CD4-positive, alpha-beta T cell treated with Interleukin-1 beta for 1 hour (primary cell): ENCODE measurements at places on chromosomes 6 and 20.

GRCh38 chr6:121940728-121941127 is 458.7 kb upstream of the HSF2 start:
- DNase-seq, result no peak

GRCh38 chr6:27541212-27541932 is 68.5 kb upstream of the ZNF184 start:
- no peak for DNase-seq

- DNase-seq, result no peak
These were observed 870 bp downstream of the PAK5 start for GRCh38 chr20:9838035-9838377.

GRCh38 chr20:41175201-41175651 is 37.9 kb downstream of the PLCG1 start:
- no peak for DNase-seq

DNA sequence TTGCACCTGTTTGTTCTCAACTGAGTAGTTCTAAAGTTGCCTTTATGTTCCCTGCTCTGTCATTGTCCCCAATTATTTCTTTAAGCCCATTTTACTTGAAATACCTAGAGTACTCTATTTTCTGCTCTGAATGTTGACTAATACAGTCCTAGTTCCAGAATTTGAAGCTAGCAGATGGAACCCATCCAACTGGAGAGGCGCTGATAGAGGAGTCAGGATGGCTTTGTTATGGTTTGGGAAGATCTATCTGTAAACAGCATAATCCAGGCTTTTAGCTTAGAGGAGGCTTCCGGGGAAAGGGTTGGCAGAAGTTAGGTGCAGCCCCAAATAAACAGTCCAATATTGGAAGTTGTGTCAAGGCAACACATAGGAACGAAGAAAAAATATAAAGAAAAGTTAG is 927.7 kb downstream of the TFAP2A start:
- DNase-seq, result no peak

DNA sequence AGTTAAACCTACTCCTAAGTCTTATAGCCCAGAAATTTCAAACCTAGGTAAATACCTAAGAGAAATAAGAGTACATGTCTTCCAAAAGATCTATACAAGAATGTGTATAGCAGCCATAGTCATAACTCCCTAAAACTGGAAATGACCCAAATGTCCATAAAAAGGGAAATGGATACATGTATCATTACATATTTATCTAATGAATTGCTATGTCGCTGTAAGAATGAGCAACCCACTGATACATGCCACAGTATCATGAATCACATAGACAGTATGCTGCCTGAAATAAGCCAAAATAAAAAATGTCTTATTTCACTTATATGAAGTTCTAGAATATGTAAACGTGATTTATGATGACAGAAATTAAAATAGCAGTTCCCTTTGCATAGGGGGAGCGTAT is 679.5 kb downstream of the MAFB start:
- no peak for DNase-seq

GRCh38 chr6:17485946-17486345 is 92.6 kb downstream of the CAP2 start:
- no peak for DNase-seq

- DNase-seq, result no peak
These were observed 9.4 kb upstream of the DSTN start for GRCh38 chr20:17560344-17561074.

DNA sequence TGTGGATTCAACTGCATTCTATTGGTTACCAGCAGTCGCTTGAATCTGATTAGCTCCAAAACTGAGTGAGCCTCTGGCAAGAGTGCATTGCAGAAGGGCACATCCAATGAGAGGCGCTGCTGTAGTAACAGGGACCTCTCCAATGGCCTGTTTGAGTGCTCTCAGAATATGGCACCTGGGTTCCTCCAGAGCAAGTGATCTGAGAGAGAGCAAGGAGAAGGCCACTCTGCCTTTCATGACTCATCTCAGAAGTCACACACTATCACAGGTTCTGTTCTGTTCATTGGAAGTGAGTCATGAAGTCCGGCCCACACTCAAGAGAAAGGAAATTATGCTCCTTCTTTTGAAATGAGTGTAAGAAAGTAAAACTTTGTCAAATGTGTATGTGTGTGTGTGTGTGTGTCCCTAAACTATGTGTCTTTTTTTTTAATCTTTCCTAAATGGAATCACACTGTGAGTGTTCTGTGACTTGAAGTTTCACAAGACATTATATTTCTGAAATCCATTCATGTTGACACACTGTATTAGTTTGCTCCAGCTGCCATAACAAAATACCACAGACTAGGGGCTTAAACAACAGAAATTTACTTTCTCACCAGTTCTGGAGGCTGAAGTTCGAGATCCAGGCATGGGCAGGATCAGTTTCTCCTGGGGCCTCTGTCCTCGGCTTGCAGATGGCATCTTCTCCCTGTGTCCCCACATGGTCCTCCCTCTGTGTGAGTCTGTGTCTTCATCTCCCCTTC is 138.3 kb upstream of the CDYL start:
- DNase-seq, result no peak

DNA sequence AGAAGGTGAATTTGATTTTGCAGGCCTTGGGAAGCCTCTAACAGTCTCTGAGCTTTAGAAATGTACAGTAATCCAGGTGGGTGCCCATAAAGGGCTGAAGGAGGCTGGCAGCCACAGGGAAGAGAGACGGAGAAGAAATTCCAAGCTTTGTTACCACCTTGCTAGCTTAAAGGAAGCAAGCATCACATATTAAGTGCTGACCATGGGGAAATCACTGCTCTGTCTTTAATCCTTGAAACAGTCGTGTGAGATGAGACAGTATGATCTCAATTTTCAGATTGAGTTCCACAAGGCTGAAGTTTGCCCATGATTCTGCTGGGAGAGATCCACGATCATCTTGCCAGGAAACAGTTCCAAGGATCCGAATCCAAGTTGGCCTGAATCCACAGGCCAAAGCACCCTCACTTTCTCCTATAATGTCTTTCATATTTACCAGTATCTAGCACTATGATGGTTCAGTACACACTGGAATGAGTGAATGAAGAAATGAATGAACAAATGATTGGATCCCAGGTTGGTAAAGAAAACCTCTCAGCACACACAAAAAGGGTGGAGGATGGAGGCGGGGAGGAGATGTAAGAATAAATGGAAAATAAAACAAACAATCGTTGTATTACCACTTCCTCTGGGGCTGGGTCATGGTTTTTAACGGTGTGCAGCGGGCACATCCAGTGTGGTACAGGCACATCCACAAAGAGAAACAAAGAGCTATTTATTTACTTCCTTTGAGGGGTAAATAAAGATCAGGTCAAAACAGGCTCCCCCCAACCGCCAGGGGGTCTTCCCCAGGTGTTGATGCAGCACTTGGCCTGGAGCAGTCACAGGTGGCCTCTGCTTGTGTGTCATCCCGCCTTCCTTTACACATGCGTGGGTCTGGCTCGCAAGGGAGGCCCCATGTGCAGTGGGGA is 28.2 kb upstream of the TAF8 start:
- DNase-seq, result peak; percentile 60

GRCh38 chr6:11467364-11467763 is 70.2 kb upstream of the TMEM170B start:
- no peak for DNase-seq

- DNase-seq, result no peak
These were observed 12.8 kb downstream of the KCTD20 start for GRCh38 chr6:36455486-36456027.
